ENCODE measurements at places on chromosomes 6 and 20.

DNA sequence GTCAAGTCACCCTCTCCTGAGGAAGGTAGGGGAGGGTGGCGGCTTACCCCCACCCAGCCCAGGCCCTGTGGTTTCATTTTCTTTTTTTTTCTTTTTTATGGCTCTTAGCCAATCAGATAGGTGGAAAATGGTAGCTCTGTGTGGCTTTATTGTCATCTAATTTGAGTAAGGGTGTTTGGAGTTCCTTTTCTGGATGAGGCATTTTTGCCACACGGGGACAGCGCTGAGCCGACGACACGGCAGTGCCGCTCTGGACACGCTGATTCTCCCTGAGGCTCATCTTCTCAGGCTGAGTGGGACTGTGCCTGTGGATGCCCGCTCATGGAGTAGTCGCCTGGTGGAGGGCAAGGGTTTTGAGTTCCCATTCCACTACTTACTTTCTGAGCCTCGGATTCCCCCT, 37.6 kb upstream of the ANGPT4 start:
- no peak for DNase-seq

DNA sequence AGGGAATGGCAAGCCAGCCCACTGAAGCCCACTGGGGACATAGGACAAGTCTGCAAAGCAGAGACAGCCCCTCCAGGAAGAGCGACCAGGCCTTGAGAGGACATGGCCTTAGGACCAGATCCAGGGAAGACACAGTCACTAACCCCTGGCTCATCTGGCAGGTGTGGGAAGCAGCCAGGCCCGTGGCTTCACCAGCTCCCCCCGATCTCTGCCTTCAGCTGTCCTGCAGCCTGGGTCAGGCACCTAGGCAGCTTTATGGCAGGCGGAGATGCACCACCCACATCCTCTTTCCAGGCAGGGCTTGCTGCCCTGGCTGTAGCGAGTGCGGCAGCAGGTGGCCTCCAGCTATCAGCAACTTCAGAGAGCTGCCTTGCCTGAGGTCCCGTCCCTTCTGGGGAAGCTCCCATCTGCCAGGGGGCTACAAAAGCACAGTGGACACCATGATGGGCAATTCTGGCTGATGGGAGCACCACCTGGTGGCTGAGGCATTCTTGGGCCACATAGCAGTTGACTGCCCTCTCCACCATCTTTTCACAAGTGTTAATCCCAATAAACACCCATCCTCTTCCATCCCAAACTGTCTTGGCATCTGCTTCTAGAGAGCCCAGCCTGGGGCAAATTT, 85.8 kb downstream of the DZANK1 start:
- DNase-seq = peak; percentile 3

- peak; percentile 39 for DNase-seq
Measured at GRCh38 chr20:45833883-45834796, 541 bp downstream of the SNX21 start.

DNA sequence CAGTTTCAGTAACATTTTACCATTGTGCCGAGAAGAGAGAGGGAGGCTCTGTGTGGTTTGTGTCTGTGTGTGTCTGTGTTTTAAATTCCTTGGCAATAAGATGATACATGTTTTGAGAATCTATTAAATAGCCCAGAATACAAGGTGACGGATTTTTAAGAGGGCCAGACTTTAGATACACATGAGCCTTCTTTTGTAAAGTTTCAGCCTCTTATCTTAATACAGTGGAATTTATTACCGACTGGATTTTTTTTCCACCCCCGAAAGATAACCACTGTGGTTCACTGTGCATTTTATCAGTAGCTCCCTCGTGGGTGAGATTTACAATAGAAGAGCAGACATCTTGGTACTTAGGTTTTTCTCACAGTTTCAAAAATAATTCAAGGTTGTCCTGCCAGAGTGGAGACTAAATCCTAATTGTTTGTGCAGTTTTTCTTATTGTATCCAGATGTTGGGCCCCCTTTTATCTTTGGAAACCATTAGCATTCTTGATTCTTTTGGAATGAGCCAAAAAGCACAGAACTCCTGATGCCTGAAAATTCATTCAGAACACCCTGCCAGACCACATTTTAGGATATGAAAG, 49.9 kb downstream of the STK4 start:
- no peak for DNase-seq

DNA sequence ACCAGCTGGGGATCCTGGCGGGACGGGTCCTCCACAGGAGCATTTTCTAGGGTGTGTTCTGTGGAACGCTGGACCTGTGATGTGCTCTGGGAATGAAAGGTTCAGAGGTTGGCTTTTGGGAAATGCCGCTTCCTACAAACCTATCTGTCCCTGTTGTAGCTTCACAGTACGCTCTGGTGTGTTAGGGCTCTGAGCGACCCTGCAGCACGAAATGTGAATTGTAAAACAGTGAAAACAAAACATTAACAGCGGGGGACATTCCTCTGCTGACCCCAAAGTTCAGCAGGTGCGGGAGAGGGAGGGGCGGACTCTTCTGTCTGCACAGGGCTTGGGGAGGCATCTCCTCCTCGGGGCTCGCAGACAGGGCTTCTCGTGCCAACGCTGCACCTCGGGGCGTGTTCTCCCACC, 155.9 kb downstream of the NRN1 start:
- DNase-seq = no peak

- DNase-seq = no peak
Measured at GRCh38 chr6:107582086-107582485, 92.2 kb downstream of the SOBP start.

DNA sequence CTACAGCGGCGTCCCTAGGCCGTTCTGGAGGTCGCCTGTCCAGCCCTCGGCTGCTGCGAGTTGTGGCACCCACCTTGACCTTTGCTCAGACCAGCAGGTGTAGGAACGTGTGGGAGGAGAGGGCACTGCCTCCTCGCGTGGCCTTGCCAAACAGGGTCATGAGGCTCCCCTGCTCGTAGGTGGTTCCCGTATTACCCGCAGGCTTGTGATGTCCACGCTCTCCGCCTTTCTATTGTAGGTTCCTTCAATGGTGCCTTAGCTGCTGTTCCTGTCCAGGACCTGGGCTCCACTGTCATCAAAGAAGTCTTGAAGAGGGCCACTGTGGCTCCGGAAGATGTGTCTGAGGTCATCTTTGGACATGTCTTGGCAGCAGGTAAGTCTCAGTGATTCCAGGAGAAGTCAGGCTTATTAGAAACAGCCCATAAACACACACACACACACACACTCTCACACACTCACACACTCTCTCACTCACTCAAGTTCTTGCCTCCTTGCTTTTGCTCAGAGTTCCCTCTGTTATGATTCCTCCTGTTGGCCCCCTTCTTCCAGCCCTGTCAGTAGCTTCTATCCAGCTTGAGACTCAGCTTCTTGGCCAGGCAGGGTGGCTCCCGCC, 942 bp downstream of the ACAT2 start:
- DNase-seq = peak; percentile 17

DNA sequence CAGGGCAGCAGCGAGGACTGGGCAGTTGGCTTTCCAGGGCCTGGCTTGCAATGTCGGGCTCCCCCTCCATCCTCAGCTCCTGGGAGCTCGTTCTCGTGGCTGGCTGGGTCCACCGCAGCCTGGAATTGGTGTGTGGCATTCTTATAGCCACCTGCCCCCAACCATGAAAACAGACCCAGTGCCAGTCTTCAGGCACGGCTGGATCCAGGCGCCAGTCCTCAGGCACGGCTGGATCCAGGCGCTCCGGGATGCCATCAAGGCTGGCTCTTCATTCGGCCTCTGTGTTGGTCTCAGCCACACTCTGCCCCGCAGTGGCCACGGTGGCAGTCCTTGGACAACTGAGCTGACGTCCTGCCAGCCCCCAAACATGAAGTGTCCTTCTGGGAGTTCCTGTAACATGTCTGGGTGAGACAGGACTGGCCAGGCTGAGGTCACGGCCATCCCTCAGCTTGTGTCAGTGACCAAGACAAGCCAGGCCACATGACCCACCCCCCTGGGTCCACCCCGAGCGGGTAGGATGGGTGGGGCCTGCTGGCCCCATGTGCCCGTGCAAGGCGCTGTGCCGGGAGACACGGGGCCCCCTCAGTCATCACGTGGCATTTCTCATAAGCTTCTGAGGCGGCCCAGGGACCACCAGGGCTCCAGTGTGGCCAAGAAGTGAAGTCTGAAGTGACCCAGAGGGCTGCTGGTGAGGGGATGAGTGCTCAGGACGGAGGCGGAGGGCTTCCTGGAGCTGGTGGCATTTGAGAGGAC, 99.0 kb downstream of the TAF4 start:
- no peak for DNase-seq

- peak; percentile 82 for DNase-seq
Measured at GRCh38 chr20:4160761-4161305, 145.5 kb upstream of the RNF24 start.

DNA sequence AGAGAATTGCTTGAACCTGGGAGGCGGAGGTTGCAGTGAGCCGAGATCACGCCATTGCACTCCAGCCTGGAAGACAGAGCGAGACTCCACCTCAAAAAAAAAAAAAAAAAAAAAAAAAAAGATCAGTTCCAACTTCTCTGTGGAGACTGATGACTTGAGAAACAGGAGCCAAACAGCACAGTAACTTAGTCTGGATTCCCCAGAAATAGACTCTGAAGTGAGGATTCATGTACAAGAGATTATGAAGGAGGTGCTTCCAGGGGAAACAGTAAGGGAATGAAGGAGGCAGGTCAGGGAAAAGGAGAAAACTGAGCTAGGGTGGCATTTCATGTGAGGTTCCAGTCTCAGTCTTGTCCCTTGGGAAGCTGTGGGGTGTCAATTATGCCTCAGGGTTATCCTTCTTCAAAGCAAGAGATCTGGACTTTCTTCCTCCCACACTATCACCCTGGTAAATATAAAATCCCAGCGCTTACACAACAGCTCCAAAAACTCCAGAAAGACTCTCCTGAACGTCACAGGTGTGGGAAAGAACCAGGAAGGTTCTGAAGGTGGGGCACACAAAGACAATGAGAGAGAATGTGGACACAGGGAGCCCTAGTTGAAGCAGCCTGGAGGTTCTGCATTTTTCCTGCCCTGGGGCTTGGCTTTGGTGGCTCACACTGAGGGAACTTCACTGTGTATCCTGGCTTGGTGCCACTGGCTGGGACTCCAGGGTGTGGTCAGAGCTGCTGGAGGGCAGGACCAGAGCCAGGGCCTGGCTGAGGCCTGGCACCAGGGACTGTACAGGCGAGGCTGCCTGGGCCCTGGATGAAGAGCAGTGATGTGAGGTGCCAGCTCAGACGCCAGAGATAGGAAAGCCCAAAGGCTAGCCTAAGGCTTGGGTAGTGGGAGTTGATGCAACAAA, 46.8 kb downstream of the PCNA start:
- DNase-seq = no peak

DNA sequence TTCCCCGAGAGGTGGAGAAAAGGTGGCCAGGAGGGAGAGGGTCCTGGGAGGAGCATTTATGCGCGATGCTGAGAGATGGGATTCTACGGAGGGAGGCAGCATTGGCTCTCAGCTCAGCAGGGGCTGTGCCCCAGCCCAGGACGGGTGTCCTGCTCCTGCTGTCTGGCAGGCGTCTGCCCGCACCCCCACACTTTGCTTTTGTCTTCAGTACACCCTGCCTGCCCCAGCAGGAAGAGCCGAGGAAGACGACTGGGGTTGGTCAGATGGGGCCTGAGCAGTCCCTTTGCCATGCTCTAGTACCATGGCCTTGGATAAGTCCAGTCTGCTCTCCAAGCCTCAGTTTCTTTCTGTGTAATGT, 68.5 kb downstream of the TCP11 start:
- DNase-seq = no peak

DNA sequence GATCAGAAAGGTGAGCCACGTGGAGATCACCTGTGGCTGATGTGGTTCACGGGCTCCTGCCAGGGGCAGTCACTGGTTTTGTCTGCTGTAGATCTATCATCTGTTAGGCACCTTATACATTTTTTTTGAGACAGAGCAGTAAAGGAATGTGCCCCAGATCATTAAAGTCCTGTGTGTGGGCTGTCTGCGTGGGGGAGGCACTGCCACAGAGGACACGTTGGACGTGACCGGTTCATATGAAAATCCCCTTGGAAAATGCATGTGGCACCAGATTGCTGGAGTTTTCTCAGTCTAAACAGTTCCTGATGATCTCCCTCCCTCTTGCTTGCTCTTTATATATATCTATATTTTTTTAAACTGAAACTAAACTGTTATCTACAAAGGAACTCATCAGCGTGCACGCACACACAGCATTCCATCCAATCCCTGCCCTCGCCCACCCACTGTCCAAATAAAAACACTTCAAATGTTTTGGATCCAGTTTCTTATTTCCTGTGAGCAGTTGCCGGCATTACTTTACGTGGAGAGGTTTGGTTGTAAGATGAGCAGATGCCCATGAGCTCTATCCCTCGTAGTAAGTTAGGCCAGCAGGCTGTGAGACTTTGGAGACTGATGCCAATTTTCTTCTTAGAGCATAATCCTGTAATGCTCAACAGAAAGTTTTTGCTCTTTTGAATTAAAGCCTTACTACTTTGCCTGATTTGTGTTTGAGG, 161.6 kb upstream of the EXOC2 start:
- no peak for DNase-seq

GRCh38 chr20:14550655-14551054, 213.2 kb upstream of the FLRT3 start:
- no peak for DNase-seq

DNA sequence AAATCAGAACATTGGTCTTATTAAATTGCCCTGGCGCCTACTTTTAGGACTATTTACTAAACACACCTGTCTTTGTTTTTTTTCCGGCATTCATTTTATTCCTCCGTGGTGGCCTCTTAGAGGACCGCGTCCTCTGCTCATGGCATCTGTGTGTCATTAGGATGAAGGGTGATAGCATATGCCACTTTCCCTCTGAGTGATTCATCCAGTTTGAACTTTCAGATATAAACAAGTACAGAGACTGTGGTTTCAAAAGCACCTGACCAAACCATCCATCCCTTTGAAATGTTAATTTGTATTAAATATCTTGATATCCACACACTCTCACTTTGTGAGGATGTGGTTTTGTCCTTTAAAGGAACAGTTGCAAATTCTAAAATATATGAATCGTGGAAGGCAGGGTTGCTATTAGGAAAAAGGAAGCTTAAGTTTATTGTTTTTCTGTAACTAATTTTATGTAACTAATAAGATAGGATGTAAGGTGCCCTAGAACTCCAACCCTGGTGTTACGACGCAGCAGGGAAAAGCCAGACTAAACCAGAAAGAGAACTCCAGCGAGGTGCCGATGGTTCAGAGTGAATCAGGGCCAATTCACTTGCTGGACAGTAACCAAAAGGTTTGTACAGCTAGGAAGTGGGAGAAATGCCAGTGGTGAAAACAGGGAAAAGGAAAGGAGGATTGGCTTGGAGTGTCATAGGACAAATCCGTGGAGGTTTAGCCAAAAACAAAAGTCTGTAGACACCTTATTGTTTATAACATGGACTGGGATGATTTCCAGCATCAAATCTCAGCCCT, 98.7 kb downstream of the SHLD1 start:
- DNase-seq = no peak

- no peak for DNase-seq
Measured at GRCh38 chr20:33803921-33804337, 7.2 kb upstream of the CHMP4B start.

GRCh38 chr6:134738211-134738885, 211.6 kb downstream of the ALDH8A1 start:
- no peak for DNase-seq

- DNase-seq = no peak
Measured at GRCh38 chr6:145423936-145424335, 311.4 kb downstream of the EPM2A start.
